Liver (tissue), 10 donors: ENCODE measurements at places on chromosomes 1 and 21.

- no peak for DNase-seq
Observed at GRCh38 chr1:195715652-195716051, 892.6 kb downstream of the KCNT2 start.

DNA sequence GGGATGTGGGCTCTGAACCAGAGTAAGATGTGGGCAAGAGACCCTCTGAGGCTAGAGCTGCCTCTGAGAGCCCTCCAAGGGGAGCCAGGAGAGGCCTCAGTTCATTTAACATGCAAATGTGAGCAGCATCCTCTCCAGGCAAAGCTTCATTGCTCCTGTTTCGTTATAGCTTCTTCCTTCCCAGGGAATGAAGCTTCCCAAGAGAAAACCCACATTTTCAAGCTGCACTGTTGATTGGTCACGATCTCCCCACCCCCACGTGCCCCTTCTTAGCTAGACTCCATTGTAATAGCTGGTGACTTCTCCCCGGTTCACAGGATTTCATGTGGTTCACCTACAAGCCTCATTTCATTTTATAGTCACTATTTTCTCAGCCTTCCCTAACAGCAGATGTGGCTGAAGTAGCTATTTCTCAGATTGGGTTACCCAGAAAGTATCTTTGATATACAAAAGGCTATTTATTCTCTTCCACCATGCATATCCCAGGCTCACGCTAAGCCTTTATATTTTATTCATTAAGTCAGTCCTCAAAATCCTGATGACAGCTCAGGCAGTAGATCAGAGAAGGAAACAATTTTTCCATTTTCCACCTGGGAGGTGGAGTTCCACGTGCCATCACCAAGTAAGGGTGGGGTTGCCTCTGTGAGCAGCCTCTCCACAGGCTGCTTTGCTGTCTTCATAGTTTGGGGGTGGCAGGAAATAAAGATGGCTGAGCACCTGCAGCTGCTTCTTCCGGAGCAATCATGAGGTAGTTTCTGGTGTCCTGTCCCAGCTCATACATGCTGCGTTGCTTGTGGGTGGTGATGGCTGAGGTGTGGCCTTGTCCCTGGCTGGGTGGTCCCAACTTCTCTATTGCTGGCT lies 178.3 kb upstream of the RAB4A start:
- DNase-seq = no peak

DNA sequence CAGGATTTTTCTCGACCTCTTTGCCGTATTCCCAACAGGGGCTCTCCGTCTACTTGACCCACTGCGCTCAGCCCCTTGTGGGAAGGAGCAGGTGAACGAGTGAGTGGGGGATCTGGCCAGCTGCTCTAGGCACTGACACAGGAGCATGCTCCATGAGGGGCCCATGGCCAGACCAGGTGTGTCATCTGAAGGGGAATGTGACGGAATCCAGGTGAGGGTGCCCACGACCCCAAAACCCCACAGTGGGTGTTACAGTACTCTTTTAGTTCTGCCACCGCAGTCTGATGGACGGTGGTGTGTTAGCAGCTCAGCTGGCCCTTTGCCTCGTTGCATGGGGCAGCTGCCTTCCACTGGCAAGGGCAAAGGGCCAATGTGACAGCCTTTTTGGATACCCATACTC lies 601.4 kb upstream of the NCAM2 start:
- DNase-seq = no peak

- no peak for DNase-seq
Observed at GRCh38 chr1:196312739-196313138, 295.5 kb downstream of the KCNT2 start.

- DNase-seq = no peak
Observed at GRCh38 chr1:40857737-40858136, 4.4 kb downstream of the CITED4 start.

DNA sequence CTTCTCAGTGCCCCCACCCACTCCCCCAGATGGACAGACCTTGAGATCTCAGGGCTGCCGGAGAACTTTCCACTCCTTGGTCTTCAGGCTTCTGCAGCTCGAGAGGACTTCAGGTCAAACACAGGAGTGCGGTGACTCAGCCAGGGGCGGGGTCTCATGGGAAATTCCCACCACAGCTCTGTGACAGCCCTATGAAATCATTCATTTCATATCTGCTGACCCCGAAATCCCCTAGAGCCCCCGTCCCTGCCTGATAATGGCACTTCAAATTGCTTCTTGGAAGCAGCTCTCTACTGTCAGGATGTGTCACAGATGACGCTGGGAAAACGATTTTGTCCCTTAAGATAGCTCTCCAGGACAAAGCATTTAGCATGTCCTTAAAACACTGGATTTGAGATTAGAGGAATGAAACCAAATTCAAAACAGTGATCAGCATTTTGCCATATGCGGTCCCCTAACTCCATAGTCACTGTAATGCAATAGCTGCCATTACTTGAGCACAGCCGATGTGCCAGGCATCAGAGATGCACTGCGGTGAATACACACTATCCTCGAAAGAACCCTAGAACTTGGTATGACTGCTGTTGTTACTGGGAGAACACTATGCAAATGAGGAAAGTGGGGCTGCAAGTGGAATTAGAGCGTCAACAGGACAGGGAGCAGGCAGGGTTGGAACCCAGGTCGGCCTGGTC lies at the start of gene TNFRSF9:
TSS of gene TNFRSF9 (minus strand) at position 95 of the 692 bp plus-strand sequence. CDS start 845 bp downstream, outside the sequence.
- no peak for DNase-seq

- DNase-seq = no peak
Observed at GRCh38 chr1:231383159-231383860, 38.8 kb downstream of the EGLN1 start.

- no peak for DNase-seq
Observed at GRCh38 chr1:218886101-218886871, 287.4 kb upstream of the LYPLAL1 start.

DNA sequence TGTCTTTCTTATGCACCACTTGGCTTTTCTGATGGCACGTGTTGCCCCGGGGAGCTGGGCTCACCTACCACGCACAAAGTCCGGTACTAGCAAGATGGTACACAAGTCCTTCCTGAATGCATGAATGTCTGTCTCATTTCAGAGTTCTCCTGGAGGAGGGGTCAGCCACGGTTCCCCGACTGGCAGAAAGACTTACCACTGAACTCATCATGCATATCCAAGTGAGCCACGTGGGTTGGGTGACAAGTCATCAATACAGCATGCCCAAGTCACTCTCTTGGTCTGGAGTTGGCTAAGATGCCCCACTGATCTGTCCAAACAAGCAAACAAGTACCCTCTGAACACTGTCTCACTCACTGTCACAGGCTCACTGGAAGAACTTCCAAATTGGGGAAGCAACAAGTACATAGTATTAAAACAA lies 28.6 kb upstream of the MX1 start:
- no peak for DNase-seq

DNA sequence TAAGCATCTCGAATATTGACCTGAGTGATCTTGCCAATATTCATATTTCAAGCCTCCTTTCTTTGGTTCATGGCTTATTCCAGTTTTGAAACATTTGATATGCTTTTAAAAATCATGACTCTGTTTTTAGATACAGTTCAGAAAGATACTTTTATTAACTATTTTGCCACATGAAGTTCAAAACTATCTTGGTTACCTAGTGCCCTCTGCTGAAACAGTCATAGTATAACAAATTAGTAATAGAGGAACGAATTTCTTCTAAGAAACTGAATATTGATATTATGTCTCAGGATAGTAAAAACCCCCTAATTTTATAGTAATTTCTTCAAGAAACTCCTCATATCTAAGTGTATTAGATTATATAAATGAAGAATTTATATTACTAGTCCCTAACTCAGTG lies 52.6 kb upstream of the RC3H1 start:
- DNase-seq = no peak

DNA sequence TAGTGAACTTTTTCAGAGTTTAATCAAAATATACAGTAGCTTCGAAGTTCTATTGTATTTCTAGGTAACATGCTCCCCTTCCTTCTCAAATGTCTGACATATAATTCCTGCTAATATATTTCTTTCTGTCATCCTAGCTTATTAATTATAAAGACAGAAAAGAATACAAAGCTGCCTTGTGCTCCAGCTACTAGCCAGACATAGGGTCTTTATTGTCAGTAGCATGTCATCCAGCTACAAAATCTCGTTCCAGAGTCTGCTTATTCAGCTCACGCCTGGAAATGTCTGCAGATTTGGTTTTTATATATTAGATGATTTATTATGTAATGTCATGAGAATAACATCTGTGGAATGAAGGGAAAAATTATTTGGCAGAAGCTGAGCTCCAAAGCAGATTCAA lies 1102.8 kb downstream of the BRINP3 start:
- DNase-seq = no peak

- DNase-seq = peak; percentile 67
Observed at GRCh38 chr1:229557913-229558414, 543 bp downstream of the ABCB10 start.

GRCh38 chr1:23100074-23100748 lies 68.4 kb downstream of the LUZP1 start:
- no peak for DNase-seq

- DNase-seq = no peak
Observed at GRCh38 chr1:183163316-183163715, 22.7 kb upstream of the LAMC2 start.

DNA sequence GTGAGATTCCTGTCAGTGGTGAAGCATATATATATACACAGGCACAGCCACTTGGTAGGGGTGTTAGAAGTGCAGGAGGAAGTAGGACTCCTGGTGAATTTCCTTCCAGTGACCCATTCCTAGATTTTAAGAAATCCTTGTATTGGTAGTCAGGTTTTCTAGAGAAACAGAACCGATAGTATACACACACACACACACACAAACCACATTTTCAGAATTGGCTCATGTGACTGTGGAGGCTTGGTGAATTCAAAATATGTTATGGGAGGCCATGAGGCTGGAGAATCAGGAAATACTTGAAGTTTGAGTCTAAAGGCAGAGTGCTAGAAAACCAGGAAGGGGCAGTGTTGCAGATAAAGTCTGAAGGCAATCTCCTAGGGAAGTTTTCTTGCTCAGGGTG lies 114.2 kb downstream of the FCRL5 start:
- DNase-seq = no peak

DNA sequence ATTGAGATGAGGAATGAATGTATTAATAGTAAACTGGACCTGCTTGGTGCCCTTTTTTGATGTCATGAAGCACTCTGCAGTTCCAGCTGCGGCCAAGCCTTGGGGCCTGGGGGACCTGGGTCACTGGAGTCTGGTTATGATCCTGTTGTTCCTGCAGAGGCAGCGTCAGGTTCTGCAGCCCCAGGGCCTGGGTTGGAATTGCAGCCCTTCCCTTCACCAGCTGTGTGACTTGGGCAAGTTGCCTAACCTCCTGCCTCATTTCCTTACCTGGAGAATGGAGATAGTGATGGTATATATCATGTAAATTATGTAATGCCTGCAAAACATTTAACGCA lies 9.1 kb upstream of the ATP5PO start:
- DNase-seq = no peak

- DNase-seq = no peak
Observed at GRCh38 chr21:42161401-42161955, 57.5 kb upstream of the ABCG1 start.

- DNase-seq = no peak
Observed at GRCh38 chr1:234841710-234842231, 231.8 kb upstream of the IRF2BP2 start.

- no peak for DNase-seq
Observed at GRCh38 chr1:32980080-32980479, 15.5 kb upstream of the RNF19B start.

GRCh38 chr1:161390559-161390858 lies 22.8 kb upstream of the CFAP126 start:
- DNase-seq = no peak

- no peak for DNase-seq
Observed at GRCh38 chr1:205296154-205296553, 25.4 kb downstream of the NUAK2 start.

GRCh38 chr1:42324398-42325013 lies 10.5 kb downstream of the FOXJ3 start:
- DNase-seq = no peak

DNA sequence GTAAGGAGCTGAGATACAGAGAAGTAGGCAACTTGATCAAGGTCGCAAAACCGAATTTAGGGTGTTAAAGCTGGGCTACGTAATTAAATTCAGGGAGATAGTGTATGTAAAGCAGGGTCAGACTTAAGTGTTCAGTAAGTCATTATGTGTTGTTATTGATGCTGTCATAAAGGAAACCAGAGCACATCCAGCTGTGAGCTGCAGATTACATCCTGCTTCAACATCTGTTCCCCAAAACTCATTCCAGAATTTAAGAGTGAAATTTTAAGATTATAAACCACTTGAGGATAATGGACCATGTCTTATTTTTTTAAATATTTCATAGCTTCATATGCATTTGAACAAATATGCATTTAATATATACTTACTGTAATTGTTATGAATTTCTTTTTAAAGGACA lies 49.7 kb downstream of the IVNS1ABP start:
- no peak for DNase-seq

- no peak for DNase-seq
Observed at GRCh38 chr1:167083871-167084270, 6.3 kb downstream of the GPA33 start.

- DNase-seq = no peak
Observed at GRCh38 chr1:236154126-236154525, 11.8 kb downstream of the GPR137B start.

GRCh38 chr1:27795601-27796000 lies 22.6 kb downstream of the STX12 start:
- DNase-seq = no peak

- no peak for DNase-seq
Observed at GRCh38 chr1:182560392-182560984, 28.6 kb downstream of the RNASEL start.

- DNase-seq = no peak
Observed at GRCh38 chr21:43701936-43702784, 16.8 kb upstream of the PDXK start.
